ENCODE measurements at places on chromosomes 11 and 22.

DNA sequence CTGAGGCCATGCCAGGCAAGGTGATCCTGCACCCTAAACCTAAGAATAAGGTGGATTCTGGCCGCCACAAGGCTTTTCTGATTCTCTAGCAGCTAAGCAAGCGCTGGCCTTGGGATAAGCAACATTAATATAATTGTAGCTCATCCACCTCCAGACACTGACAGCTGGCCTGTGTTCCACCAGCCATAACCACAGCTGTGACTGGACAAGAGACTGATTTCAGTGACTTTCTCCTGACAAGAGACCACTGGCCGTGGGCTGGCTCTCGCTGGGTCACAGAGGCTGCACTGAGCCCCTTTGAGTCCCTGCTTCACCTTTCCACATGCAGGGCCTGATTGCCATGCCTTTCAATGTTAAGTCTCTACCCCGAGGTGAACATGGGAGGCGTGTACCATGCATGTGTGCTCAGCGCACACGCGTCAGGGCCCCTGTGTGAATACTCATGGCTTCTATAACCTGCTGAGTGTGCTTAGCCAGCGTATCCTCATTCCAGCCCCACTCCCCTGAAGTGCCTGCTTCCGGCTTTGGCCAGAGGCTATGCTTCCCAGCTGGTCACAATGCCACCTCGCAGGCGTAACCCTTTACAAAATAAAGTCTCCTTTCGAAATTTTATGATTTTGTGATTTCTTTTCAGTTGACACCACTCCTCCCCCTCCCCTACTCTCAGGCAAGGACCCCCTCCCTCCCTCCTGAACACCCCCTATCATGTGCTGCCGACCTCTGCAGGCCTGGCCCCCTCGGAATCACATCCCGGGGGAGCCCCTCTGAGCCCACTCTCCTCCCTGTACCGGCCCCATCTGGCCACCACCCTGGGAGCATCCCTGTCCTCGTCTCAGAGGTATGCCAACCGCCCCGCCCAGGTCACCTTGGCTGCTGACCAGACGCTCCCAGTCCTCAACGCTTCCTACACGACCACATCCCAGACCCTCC, 128.1 kb downstream of the CTTN start:
- no peak for DNase-seq

DNA sequence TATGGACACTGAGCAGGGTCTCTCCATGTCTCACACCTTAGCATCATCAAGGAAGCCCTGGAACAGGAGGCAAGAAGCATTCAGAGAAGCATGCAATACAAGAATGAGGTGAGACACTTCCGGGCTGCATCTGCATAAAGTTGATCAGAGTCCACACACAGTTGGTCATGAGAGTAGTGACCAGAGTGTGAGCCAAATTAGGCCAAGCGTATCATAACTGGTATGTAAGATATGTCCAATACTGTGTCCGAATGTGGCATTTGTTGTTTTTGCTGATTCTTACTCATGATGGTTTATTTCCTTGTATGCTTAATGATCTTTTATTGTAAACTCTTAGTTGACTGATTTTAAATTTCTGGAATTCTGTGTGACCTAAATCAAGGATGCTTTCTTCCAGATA, 315.7 kb downstream of the INSC start:
- no peak for DNase-seq

- no peak for DNase-seq
These were observed 43.4 kb downstream of the GRAMD4 start for GRCh38 chr22:46663436-46664100.

DNA sequence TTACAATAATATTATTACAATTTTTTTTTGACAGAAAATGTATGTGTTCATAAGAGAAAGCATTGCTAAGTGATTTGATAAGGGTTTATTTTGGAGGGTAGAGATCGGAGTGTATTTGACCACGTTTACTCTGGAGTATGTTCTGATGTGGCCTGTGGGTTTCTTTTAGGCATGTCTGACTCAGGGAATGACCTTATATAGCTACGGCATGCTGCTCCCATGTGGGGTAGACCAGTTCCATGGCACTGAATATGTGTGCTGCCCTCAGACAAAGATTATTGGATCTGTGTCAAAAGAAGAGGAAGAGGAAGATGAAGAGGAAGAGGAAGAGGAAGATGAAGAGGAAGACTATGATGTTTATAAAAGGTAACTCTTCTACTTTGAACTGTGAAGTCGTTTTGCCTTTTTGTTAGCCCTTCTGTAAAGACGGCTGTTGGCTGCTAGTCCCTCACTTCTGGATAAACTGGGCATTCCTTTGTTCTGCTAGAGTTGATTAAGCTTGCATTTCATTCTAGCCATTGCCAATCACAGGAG, 38.1 kb upstream of the ST14 start:
- no peak for DNase-seq

- DNase-seq, result no peak
These were observed 103.4 kb downstream of the NAV2 start for GRCh38 chr11:19816040-19816439.

GRCh38 chr22:26619510-26619909, 1.7 kb upstream of the CRYBB1 start:
- no peak for DNase-seq

DNA sequence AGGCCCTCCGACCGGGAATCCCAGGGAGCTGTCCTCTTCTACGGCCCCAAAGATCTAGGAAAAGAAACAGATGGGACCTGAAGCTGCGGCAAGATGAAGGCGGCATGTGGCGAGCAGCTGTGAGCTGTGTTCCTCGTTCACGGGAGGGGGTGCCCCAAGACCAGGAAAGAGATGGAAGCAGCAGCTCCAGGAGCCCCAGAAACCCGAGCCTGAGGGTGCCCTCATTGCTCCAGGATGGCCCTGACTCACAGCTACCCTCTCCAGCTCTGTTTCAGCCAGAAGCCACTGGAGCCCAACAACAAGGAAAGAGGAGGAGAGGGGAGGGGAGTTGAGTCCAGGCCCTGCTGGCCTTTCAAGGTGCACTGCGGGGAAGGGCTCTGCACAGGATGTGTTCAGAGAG, 23.7 kb upstream of the NAP1L4 start:
- DNase-seq, result no peak

DNA sequence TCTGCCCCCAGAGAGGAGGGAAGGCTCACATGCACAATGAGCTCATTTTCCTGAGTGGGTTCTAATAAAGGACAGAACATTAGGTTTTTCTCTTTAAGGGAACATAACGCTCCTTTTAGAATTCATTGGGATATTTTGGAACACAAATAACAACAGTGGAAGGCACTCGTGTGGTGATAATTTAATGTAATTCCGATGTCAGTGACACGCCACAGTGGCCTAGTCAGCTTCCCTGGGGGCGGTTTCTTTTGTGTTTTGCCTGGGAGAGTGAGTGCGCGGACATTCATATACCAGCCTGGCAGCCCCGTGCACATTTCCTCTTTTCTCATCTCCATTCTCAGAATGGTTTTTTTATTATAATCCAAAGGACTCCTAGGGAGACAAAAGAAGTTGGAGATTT, 41.1 kb downstream of the SEZ6L start:
- no peak for DNase-seq

- DNase-seq, result no peak
These were observed 2.4 kb upstream of the ZBTB16 start for GRCh38 chr11:114057147-114057546.

- no peak for DNase-seq
These were observed 3.9 kb upstream of the ARFGAP3 start for GRCh38 chr22:42860968-42861367.

- no peak for DNase-seq
These were observed 5.2 kb downstream of the DGAT2 start for GRCh38 chr11:75773595-75774353.

All from left forelimb (tissue), 1 donor.